ENCODE measurements at places on chromosomes 3 and 15. TPM values are rescaled to one million over a fixed set of nuclear protein-coding genes. Genes with fewer than 3 reads are reported as not detected.

SLC28A2 gene
- total RNA-seq: not detected

- DNase-seq: no peak
Observed at GRCh38 chr3:13457593-13457992, 22.5 kb upstream of the HDAC11 start.

CCRL2 gene
- 5.1 TPM for total RNA-seq

GRCh38 chr3:136075811-136076210, 110.3 kb downstream of the PPP2R3A start:
- no peak for DNase-seq

POLR2M gene
- 224 TPM for total RNA-seq

RTP3 gene
- not detected for total RNA-seq

DNA sequence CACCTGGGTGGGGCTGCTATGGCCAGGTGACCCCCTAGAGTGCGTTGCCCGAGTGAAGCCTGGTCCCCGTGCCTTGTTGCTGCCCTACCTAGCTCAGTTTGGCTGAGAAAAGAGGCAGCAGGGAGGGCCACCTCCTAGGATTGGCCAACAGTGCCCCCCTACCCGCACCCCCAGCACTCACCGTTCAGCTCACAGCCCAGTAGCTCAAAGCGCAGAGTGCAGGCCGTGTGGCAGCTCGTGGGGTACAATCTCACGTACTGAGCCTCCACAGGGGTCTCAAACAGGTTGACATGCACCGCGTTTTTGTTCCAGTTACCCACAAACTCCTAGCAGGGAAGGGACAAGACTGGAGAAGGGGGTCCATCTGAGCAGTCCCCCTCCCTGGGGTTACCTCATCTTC, 7.6 kb downstream of the MFGE8 start:
- DNase-seq: no peak

DNA sequence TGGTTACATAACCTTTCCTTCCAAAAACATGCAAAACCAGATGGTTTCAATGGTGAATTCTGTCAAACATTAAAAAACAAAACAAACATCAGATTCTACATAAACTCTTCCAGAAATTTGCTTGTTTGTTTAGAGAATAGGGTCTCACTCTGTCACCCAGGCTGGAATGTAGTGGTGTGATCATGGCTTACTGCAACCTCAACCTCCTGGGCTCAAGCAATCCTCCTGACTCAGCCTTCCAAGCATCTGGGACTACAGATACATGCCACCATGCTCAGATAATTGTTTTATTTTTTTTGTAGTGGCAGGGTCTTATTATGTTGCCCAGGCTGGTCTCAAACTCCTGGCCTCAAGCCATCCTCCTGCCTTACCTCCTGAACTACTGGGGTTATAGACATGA, 36.1 kb downstream of the FBXL2 start:
- no peak for DNase-seq

GRCh38 chr3:127424766-127425504, 137.1 kb upstream of the PRR20G start:
- peak; percentile 2 for DNase-seq

CFAP100 gene
- total RNA-seq: not detected

DNA sequence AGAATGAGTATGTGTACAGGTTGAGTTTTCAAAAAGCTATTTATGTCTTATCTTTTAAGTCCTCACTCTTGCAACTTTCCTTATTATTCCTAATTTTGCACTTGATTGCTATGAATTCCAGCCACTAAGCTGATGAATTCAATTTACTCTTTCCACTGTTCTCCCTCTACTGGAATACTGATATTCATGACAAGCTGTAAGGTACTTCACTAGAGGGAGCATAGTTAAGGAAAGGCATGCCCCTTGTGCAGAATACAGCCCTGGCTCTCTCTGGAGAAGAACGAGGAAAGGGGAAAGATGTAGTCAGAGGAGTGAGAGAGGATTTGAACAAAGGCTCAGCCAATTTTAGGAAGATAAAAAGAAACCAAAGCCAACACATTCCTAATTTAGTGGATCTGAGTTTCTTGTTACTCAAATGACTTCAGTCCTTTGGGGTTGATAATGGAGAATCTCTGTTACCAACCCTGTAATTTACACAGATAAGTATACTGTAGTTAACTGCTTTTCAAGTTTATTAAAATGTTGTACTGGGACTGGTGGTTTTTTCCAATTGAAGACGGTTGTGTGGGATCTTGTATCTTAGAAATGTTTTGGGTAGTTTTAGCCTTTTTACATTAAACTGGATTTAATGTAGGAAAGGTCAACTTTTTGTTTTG, 4.0 kb downstream of the SCAANT1 start:
- DNase-seq: peak; percentile 45

GRCh38 chr3:156764751-156765150, 61.4 kb upstream of the LEKR1 start:
- peak; percentile 43 for DNase-seq

DNA sequence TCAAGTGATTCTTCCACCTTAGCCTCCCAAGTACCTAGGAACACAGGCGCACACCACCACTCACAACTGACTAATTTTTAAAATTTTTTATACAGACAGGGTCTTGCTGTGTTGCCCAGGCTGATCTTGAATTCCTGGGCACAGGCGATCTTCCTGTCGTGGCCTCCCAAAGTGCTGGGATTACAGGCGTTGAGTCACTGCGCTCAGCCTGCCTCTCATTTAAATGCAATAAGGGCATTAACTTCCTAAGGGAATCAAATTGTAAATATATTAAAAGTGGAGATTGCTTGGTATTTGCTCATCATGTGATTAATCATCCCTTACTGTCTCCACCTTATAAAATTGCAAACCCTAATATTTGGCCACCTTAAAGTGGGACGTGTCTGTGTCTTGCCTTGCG, 65.2 kb downstream of the PGPEP1L start:
- no peak for DNase-seq

GRCh38 chr3:175914785-175915184, 1055.7 kb downstream of the NAALADL2 start:
- DNase-seq: no peak

- DNase-seq: no peak
Observed at GRCh38 chr3:109921509-109921908, 584.2 kb upstream of the DPPA4 start.

- DNase-seq: no peak
Observed at GRCh38 chr3:49296781-49297411, 19.9 kb upstream of the C3orf62 start.

LRIG1 gene
- total RNA-seq: 33.7 TPM

GRCh38 chr3:149199474-149199873, 22.2 kb downstream of the CP start:
- DNase-seq: peak; percentile 63

DNA sequence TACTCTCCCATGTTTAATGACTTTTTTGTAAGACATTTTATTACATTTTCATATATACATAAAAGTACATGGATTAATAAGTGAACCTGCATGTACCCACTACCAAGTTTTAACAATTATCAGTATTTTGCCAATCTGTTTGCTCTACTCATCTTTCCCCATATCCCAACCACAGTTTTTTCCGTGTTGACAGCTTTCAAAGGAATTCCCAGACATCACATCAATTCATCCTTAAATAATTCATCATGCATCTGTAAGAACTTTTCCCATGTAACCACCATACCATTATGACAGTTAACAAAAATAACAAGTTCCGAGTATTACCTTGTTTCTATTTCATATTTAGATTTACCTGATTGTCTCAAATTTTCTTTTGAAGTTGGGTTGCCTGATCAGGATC, 436.7 kb downstream of the PDCD6IP start:
- no peak for DNase-seq

GRCh38 chr15:31257286-31257685, 69.3 kb upstream of the KLF13 start:
- DNase-seq: no peak

SCAANT1 gene
- not detected for total RNA-seq

AGTR1 gene
- under 0.01 TPM for total RNA-seq

IGDCC3 gene
- not detected for total RNA-seq

DNA sequence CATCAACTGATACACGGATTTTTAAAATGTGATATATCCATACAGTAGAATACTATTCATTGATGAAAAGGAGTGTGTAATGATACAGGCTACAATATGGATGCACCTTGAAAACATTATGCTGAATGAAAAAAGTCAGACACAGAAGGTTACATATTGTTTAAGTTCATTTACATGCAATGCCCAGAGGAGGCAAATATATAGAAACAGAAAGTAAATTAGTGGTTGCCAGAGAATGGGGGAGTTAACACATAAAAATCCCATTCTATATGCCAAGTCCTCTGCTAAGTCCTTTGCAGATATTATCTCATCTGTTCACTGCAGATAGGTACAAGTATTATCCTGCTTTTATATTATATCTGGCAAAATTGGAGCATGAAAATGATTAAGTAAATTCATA, 22.1 kb upstream of the CDIN1 start:
- no peak for DNase-seq

RPL22L1 gene
- total RNA-seq: 80.7 TPM

DNA sequence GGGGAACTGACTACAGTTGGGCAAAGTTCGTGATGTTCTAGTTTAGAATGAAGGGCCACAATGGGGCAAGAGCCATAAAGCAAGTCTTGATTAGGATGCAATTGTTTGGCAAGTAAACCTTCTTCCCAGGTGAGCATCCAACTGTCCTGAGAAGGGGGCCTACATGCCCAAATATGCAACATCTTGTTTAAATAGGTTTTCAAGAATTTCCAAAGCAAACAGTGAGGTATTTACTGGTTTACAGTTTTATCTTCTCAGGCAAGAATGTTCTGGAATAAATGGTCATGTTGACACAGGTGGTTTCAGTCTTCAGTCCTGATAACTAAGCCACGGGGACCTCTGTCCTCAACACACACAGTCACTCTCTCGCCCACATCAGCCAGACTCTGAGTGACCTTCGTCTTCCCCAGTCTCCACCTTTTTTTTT, 90.3 kb upstream of the FAM174B start:
- DNase-seq: no peak

Measured in dermis blood vessel endothelial cell (primary cell).